ENCODE measurements at places on chromosomes 7 and 10.

DNA sequence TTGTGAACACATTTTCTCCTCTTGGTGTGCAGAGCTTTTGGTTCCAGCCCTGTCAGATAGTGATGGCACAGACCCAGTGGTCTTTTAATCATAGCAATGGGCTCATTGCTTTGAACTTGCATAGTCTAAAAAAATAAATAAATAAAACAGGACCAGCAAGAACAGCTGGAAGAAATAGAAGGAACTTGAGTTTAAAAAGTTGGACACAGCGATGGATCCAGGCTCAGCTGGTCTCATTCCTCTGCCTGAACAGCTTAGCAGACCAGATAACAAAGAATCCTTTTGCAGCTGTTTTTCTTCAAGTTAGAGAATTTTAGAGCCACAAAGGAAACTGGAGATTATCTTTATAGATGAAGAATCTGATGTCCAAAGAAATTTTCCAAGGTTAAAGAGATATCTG, 1005.6 kb downstream of the LRMDA start:
- DNase-seq: no peak

GRCh38 chr10:74433595-74433956, 282.6 kb downstream of the ADK start:
- no peak for DNase-seq

GRCh38 chr10:37948210-37948609, 28.2 kb downstream of the ZNF25 start:
- no peak for DNase-seq

DNA sequence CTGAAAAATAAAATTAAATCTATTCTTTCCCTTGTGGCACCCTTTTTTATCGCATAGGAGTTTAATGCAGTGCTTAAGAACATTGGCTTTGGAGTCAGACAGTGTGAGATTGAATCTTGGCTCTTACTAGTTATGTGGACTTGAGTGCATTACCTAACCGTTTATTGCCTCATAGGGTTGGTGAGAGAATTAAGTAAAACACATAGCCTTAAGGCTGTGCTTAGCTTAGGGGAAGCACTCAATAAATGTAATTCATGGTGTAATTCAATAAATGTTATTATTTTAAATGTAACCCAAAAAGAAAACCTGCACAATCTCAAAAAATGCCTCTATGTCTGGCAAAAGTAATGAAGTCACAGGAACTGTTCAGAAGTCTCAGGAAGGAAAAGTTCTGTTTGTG, 2.7 kb downstream of the STK17A start:
- no peak for DNase-seq

DNA sequence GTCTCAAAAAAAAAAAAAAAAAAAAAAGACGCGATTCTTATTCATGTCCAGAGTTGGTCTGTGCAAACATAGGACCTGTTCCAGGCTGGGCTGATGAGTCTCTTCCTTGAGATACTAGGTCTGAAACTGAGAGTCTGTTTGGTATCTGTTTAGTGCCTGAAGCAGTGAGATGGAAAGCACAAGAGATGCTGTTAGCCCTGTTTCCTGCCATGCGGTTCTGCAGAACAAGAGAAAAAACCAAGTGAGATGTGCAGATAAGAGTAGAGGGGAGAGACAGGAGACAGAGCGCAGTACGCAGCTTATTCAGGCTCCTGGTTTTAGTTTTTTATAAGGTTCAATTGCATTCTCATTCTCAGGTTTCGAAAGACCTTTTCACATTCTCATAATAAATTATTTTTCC, 85.8 kb upstream of the PRKCQ start:
- peak; percentile 56 for DNase-seq

GRCh38 chr7:29265208-29265923, 70.8 kb downstream of the CHN2 start:
- DNase-seq: no peak

DNA sequence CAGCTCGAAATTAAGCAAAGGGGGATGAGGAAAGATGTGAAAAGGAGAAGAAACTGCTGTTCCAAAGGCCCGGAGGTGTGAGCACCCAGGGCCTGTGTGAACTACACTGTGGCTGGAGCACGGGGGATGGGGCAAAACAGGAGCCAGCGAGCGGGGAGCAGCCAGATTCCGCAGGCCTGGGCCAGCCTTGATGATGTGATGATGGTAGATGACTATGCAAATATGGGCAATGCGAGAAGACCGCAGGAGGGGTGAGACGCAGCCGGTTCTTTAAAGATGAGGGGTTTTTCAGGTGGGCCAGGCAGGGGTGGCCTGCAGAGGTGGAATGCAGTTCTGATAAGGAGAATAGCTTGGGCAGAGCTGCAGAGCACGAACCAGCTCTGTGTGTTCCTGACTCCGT, 61.5 kb downstream of the LANCL2 start:
- no peak for DNase-seq

GRCh38 chr10:8245131-8245813, 190.8 kb downstream of the GATA3 start:
- DNase-seq: no peak

GRCh38 chr7:85191383-85191782, 4.5 kb upstream of the SEMA3D start:
- DNase-seq: no peak

- DNase-seq: no peak
Observed at GRCh38 chr10:66301078-66301477, 624.8 kb upstream of the LRRTM3 start.

Measured in activated CD4-positive, alpha-beta T cell treated with anti-CD3 and anti-CD28 coated beads, Interleukin-2, amount 50 U/mL, for 48 hours (primary cell).